Stimulated activated CD4-positive, alpha-beta T cell treated with anti-CD3 and anti-CD28 coated beads, TNF-alpha, amount 100 ng/mL, for 48 hours (primary cell): ENCODE measurements at places on chromosomes 16 and 17.

DNA sequence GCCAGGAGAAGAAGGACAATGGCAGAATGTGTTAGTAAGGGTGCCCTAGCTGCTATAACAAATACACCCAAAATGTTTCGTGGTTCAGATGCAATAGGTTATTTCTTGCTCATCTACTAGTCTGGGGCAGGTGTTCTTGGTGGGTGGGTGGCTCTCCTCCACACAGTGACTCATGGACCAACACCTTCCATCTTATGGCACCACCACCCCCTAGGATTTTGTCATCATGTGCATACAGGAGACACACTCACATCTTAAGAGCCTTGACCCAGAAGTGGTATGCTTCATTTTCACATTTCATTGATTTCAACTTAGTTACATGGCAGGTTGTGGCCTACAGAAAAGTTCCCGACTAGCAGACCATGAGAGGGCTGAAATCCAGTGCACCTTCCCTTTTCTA, 114.7 kb downstream of the AMFR start:
- DNase-seq, result no peak

GRCh38 chr16:77913738-77914253, 108.6 kb upstream of the CLEC3A start:
- DNase-seq, result no peak

- no peak for DNase-seq
Measured at GRCh38 chr16:8958344-8959167, 5.2 kb downstream of the USP7 start.

DNA sequence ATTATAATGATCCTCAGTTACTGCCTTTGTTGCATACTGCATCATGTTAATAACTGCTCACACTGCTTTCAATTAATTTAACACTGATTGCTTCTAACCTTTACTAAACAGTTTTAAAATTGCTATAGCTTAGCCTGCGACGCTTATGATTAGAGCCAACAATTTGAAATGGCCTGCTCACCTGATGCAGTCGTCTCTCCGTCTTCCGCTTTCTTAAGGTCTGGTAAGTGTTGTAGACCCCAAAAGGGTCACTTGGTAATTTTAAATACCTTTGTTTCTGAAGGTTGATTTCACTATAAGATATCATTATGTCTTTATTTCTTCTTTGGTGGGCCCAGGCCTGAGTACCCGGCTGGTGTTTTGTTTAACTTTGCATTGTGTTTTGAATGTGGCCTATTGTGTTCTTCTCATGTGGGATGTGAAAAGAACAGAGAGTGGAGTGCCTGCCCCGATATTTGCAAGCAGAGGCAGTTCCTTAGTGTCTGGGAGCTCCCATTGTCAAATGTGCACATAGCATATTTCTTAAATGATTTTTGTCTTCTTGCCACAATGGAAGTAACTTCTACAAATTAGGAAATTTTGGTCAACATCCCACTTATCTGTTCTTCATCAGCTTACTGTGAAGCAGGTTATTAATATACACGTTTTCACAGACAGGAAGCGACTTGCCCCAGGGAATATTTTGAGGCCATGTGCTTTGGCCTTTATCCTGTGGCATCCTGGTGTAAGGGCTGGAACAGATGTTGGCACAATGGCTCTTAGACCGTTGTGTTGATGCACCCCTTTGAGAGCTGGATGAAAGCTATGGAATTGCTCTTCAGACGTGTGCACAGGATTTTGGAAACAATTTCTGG, 2.9 kb downstream of the PHKB start:
- DNase-seq, result no peak

- DNase-seq, result no peak
Measured at GRCh38 chr17:51913491-51914205, 244.9 kb downstream of the CA10 start.

- DNase-seq, result no peak
Measured at GRCh38 chr16:78570399-78571141, 471.1 kb downstream of the WWOX start.

GRCh38 chr17:9004132-9004960, 17.0 kb upstream of the NTN1 start:
- no peak for DNase-seq

DNA sequence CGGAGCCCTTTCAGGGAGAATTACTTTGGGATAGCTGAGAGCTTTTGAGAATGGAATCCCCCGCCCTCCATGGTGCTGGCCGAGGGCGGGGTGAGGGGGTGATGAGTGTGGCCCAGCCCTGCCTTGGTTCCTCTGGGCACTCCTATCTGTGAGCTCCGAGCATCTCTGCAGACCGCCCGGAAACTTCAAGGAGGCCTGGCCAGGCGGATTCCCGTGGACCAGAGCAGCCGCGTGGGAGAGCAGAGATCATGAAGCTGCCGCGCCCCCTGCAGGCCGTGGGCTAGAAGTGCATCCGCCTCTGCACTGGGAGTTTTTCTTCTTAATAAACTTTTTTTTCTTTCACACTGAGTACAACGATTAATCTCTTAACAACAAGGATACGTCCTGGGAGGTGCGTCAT, 392.9 kb upstream of the EEF2KMT start:
- DNase-seq, result no peak

GRCh38 chr17:31061678-31062077, 33.1 kb upstream of the NF1 start:
- no peak for DNase-seq

- no peak for DNase-seq
Measured at GRCh38 chr16:50735629-50736122, 6.2 kb upstream of the CYLD start.

DNA sequence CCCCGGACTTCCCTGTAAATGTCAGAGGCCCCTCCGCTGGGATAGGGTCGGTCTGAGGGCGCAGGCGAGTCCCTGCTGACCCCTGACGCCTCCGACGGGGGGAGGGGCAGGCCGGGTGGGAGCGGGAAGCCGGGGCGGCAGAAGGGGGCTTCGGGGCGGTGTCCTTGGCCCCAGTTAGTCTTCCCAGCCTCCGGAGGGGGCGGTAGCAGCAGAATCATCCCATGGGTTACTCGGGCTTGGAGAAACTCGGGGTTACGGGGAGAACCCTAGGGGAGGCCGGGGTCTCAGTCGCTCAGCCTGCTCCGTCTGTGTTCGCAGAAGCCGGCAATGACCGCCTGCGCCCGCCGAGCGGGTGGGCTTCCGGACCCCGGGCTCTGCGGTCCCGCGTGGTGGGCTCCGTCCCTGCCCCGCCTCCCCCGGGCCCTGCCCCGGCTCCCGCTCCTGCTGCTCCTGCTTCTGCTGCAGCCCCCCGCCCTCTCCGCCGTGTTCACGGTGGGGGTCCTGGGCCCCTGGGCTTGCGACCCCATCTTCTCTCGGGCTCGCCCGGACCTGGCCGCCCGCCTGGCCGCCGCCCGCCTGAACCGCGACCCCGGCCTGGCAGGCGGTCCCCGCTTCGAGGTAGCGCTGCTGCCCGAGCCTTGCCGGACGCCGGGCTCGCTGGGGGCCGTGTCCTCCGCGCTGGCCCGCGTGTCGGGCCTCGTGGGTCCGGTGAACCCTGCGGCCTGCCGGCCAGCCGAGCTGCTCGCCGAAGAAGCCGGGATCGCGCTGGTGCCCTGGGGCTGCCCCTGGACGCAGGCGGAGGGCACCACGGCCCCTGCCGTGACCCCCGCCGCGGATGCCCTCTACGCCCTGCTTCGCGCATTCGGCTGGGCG, 542 bp downstream of the GUCY2D start:
- no peak for DNase-seq

- no peak for DNase-seq
Measured at GRCh38 chr17:40980596-40980995, 3.5 kb downstream of the KRT40 start.

DNA sequence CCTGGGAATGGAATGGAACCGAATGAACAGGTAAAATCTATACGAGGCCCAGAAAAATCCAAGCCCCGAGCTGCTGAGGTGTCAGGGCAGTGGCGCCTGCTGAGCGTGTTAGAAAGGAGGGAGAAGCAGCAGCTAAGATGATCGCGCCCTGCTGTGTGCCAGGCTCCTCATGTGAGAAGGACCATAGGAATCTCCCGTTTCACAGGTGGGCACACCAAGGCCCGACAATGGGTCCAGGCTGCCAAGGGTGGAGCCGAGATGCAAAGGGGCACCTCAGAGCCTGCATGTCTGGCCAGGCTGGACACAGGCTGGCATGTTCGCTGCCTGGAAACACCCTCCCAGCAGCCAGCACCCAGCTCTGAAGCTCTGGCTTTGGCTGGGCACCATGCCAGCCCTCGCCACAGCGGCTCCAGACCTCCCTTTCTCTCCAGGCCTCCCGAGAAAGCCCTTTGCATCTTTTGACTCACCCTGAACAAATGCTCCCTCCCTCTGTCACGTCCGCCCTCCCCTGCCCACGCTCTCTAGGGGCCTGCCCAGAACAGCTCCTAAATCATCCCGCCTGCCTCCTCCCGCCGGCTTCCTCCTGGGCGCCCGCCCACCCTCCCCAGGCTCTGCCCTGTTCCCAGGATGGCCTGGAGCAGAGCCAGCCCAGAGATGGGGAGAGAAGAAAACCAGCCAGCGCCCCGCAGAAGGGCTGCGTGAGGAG, 217.8 kb upstream of the GSE1 start:
- DNase-seq, result no peak

- no peak for DNase-seq
Measured at GRCh38 chr17:9932491-9932890, 27.4 kb upstream of the RCVRN start.

DNA sequence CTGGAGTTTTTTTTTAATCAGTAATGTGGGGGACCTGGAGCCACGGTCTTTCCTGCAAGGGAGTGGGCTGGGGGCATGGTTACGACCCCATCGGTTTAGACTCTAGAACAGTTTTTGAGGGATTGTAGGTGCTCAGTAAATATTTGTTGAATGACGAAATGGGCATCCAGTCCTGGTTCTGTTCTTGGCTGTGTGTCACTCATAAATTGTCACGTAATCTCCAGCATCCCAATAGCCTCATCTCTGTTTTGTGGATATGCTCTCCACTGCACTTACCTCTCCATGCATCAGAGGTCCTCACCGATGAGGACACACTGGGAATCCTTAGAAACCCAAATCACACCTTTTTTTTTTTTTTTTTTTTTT, 497 bp upstream of the SLC38A7 start:
- DNase-seq, result no peak

DNA sequence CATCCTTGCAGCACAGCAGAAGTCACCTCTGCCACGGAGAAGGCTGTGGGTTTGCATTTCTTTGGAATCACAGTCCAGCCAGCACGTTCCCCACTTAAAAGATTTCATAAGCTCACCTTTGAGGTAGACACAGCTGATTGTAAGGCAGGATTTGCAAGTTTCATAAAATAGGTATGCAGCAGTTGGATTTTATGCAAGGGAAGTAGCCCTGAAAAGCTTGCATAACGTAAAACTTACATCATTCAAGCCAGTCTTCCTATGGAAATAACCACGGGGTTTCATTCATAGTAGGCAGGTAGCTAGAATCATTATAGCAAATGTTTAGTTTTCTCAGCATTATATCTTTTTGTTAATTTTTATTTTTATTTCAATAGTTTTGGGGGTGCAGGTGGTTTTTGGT, 49.8 kb upstream of the ARHGAP44 start:
- no peak for DNase-seq

GRCh38 chr17:3712811-3713463, 10.8 kb upstream of the HASPIN start:
- DNase-seq, result no peak
